ENCODE measurements at places on chromosomes 3 and 15.

DNA sequence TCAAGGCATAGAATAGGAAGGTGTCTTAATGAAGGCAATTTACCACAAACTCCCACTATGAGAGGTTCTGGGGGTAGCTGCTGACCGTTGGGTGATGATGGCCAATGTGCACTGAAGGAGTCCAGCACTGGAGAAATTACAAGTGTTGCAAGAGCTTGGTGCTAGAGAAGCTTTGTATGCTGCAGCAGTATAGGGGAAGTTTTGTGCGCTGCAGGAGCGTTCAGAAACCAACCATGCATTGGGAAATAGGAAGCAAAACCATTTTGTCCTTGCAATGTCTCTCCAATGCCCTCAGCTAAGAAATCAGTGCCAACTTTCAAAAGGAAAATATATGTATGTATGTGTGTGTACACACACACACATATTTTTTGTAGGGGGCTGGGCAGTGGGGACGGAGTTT lies 441.6 kb upstream of the NAALADL2 start:
- DNase-seq: no peak

GRCh38 chr3:187763850-187764648 lies 18.8 kb upstream of the BCL6 start:
- DNase-seq: no peak

- DNase-seq: no peak
These were observed 234.8 kb upstream of the TRIM42 start for GRCh38 chr3:140443073-140443472.

DNA sequence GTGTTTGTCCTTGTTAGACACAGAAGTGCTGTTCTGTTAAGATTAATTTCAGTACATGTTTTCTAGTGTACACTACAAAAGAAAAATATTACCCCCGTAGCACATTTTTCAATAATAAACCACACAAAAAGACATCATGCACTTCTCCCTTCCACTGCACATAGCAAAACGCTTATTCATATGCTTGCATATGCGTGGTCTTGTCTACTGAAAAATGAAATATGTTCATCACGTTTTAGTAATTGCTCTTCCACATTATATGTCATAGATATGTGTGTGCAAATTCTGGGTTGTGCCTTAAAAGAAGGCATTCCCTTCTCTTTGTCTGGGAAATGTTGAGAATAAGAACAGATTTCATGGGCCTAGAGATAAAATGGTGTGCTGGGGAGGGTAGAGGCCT lies 353.9 kb downstream of the NSUN3 start:
- no peak for DNase-seq

DNA sequence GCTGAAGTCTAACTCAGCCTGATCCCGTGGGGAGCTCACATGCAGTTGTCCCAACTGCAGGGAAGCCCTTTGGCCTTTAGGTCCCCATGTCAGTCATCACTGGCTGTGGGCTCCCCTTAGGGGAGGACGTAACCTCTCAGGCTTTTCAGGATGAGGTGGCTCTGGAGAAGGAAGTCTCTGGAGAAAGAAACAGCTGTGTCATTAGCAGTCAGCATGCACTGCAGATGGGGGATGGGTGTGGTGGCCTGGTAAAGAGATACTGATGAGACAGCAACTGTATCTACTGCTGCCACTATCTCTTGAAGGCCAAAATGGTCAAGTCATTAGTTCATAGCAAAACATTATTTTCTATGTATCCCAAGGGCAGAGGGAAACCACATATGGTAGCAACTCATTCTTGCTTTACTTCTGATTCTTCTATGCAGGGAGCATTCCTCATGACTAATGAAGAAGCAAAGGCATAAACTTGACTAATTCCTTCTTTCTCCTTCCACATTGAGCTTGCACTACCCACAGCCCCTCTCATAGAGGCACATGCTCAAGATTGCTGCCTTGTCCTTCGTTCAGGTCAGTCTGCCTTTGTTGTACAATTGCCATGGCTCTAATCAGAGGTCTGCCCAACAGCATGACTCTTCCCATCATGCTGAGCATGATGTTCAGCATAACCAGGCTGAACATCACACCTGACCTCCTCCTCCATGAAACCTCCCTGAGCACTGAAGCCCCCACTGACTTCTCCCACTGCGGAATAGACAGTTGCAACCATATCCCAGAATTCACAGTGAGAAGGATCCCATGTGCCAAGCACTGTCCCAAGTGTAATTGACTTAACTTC lies 47.8 kb upstream of the TMEM158 start:
- DNase-seq: no peak

DNA sequence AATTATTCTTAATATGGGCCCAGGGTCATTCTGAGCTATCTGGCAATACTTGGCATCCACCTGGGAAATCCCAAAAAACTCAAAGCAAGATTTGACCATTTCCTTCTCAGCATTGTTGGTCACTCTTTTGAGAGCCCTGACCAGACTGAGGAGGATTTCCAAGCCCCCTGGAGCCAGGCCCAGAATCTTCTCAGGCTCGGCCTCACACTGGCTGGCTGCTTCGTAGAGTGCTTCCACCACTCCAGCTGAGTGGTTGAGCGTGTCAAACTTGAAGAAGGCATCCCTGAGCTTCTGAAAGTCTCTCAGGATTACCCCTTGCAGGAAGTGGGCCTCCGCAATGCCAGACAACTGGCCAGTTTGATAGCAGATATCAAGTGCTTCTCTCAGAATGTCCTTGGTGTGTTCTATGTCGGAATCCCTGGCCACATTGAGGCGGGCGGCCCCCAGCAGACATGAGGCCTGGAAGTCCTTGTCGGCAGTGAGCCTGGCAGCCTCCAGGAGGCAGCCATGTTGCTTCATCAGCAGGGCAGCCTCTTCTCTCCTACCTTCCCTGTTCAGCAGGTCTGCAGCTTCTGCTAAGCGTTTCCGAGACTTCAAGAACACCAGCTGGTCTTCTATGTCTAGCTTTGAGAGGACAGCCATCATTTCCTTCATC lies 68.9 kb upstream of the DCLK3 start:
- no peak for DNase-seq

GRCh38 chr3:64353226-64353625 lies 128.0 kb upstream of the PRICKLE2 start:
- no peak for DNase-seq

DNA sequence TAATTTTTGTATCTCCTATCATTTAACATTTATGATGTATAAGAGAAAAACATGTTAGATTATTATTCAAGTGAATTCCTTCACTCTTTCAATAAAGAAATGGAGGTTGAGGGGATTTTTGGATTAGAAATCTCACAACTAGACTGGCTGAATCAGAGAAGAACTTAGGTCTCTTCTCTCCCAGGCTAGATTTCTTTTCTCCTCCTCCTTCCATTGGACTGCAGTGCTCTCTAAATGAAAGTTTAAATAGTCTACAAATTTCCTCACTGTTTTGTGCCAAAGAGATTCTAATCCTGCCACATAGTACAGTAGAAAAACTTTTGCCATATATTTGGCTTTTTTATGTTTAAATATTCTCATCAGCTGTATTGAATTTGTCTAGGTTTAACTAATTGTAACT lies 65.8 kb downstream of the ECT2 start:
- DNase-seq: no peak

- peak; percentile 50 for DNase-seq
These were observed 681 bp downstream of the CTDSPL start for GRCh38 chr3:37862219-37862902.

GRCh38 chr3:85571835-85572234 lies 613.0 kb downstream of the CADM2 start:
- no peak for DNase-seq

DNA sequence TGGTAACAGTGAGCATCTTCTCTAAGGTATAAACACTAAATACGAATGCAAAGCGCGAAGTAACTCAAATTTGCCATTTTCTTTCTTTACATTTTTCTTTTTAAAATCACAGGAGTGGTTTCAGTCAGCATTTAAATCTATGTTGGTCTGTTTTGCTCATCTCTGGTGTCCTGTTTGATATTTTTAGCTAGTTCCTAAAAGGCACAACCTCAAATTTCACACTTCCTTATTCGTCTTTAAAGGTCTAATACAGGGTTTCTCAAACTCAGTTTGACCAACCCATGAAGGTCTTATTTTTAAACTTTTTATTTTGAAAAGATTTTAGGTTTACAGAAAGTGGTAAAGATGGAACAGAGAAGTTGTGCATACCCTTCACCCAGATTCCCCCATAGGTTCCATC lies 201.1 kb downstream of the MAGI1 start:
- no peak for DNase-seq

DNA sequence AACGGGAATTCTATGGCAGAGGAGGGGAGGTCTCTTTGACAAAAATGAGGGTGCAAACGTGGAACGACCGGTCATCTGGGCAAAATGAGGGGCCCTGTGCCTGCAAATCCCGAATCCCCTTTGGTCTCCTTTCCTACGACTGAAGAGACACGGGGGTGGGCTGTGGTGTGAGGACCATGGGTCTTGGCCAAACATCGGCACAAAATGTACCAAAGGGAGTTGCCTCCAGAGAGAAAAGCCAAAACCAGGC lies 498 bp downstream of the ZNF280D start:
- no peak for DNase-seq
